Choroid plexus epithelial cell (primary cell): ENCODE measurements at places on chromosomes 6 and 20.

DNA sequence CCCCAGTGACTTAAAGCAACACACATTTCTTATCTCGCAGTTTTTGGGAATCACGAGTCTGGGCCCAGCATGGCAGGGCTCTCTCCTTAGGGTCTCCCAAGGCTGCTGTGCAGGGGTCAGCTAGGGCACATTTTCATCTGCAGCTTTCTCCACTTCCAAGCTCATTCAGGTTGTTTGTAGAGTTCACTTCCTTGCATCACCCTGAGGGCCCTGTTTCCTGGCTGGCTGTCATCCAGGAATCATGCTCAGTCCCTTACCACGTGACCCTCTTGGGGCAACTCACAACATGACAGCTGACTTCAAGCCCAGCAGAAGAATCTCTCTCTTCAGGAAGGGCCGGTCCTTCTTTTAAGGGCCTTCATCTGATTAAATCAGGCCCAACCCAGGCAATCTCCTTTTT, 21.3 kb downstream of the SNAP25 start:
- peak; percentile 77 for DNase-seq

- no peak for DNase-seq
Observed at GRCh38 chr6:2885967-2886735, 17.0 kb downstream of the SERPINB9 start.

- DNase-seq: peak; percentile 17
Observed at GRCh38 chr20:38372806-38373205, 26.5 kb downstream of the LBP start.

DNA sequence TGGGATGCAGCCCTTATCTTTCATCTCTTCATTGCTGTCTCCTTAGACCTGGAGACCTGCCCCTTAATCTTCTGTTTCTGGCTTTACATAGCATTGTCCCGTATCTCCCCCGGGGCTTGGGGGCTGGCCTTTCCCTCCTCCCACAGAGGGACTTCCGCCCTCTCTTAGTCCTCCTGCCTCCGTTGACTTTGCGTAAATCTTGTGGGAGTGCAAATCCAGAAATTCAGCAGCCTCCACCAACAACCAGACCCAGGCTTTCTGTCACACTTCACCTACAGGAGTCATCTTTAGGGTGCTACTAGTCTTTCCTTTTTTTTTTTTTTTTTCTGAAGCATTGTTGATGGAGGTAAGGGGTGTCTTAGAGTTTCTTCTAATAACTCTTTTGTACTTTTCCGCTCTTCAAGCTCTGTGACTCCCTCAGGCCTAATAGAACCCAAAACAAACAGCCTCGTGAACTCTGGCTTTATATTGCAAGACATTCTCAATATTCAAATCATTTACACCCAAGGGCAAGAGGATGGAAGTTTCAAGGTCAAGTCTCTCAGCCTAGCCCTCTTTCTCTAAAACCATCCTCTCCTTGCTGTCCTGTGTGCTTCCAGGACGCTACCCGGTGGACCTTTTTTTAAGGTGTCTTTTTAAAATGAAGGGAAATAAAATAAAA, 66.2 kb downstream of the RREB1 start:
- DNase-seq: no peak

- no peak for DNase-seq
Observed at GRCh38 chr20:22771706-22772105, 187.3 kb upstream of the FOXA2 start.

- DNase-seq: no peak
Observed at GRCh38 chr6:14110001-14110818, 7.4 kb upstream of the CD83 start.

GRCh38 chr20:9359561-9360308, 154.7 kb upstream of the LAMP5 start:
- peak; percentile 89 for DNase-seq

DNA sequence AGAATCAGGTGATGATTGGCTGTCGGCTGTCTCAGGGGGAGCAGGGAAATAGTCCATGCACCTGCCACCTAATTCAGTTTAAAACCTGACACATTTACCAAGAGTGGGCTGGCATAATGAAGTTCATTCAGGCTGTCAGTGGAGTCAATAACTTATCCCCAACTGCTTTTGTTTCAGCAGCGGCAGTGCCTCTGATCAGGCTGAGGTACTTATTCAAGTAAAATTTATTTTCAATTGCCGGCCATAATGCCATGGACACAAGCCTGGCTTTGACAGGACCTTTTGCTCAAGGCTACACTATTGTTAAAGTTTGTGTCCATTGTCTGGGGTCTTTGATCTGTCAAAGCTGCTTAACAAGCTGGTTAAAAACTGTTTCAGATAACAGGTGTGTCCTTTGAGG, 20.6 kb downstream of the OLIG3 start:
- DNase-seq: no peak

DNA sequence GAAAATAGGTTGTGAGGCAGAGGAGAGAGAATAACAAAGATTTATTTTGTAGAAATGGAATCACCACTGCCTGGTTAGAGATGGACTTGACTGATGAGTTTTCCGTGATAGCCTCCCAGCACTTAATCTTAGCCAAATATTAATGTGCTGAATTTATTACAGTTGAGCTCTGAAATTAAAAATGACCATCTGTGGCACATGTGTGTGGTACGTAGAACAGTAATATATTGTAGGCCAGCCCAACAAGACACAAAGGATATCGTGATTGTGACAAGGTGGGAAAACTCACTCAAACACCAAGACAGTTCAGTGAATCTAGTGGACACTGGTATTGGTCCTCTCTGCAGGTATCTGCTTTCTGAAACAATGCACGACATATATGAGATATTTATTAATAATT, 119.4 kb downstream of the HAO1 start:
- no peak for DNase-seq

- DNase-seq: no peak
Observed at GRCh38 chr20:51535674-51536073, 6.8 kb downstream of the NFATC2 start.

DNA sequence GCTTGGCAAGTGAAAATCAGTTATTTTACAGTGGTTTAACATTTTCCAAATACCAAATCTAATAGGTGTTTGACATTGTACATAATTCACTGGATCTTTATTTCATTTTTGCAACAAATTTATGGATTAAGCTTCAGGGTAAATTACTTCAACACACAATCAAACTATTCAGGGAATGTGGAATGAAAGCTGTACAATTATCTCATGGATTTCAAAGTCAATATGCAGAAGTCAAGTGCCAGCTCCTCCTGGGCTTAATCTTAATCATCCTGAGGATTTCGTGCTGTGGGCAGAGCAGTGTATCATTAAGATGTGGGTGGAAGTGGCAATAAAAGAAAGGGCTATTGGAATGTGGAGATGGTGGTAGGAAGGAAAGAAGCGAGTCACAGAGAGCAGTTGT, 548.8 kb downstream of the COL12A1 start:
- no peak for DNase-seq

GRCh38 chr20:63690898-63691710, 5.3 kb upstream of the TNFRSF6B start:
- DNase-seq: no peak

- no peak for DNase-seq
Observed at GRCh38 chr6:33686225-33686924, 25.1 kb downstream of the UQCC2 start.

DNA sequence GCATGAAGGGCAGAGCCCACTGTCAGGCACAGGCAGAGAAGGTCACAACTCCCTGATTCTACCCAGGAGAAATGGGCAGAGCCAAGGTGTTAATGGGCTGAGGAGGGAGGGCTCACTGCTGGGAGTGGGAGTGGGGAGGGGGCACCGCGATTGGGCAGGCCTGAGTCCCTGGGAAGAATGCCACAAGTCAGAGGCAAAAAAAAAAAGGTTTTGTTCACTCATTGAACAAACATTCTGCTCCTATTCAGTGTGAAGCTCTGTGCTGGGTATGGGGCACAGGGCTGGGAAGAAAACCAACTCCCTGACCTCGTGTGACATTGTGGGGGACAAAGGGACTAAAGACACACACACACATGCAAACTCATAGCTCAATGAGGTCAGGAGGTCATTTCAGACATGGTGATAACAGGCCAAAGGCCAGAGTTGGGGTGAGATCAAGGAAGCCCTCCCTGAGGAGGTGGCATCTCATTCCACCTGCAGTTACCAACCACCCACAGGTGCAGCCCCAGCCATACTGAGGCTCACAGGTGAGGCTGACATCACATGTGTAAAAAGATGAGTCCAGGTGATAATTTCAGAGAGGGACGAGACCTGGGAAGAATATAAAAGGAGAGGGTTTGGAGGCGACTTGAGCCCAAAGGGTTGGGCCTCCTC, 3.2 kb upstream of the PMEPA1 start:
- DNase-seq: no peak

GRCh38 chr6:21102201-21102600, 491.4 kb upstream of the SOX4 start:
- no peak for DNase-seq

DNA sequence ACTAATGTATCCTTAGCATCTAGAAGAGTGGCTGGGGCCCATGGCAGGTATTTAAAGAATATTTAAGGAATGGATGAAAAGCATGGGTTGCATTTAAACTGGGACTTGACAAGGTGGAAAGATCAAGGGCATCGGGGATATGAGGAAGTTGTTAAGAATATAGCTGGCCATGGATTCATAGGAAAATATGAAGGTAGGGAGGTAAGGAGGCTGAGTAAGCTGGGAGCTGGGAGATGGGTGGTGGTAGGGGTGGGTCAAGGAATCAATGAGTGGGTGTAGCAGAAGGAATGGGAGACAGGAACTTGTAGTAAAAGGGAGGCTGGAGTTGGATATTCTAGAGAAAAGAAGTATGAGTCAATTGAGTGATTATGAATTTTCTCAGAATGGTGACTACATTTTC, 44.0 kb upstream of the MOCS1 start:
- DNase-seq: no peak

- DNase-seq: no peak
Observed at GRCh38 chr6:28203201-28203600, 21.9 kb upstream of the ZSCAN9 start.
